NT2/D1 (cell line): ENCODE measurements at places on chromosomes 11 and 22.
A peak's percentile ranks its signal among the peaks of the same experiment; 100 is the strongest.

DNA sequence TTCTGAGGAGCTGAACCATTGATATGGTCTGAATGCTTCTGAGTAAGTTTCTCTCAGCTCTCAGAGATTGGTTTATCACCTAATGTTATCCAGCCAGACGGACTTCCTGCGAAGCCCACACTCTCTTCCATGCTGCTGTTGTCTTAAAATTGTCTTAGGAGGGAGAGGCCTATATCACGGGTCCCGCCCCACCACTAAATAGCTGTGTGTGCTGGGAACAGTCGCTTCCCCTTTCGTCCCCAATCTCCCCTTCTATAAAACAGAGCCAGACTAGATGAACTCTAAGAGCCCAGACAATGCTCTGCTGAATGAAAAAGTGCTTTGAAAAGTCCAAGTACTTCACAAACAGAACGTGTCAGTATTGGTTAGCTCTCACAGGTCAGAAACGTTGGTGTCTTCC, 81.4 kb upstream of the AKIP1 start:
- DNase-seq: no peak

GRCh38 chr11:57638811-57639320, 10.8 kb downstream of the YPEL4 start:
- no peak for DNase-seq

DNA sequence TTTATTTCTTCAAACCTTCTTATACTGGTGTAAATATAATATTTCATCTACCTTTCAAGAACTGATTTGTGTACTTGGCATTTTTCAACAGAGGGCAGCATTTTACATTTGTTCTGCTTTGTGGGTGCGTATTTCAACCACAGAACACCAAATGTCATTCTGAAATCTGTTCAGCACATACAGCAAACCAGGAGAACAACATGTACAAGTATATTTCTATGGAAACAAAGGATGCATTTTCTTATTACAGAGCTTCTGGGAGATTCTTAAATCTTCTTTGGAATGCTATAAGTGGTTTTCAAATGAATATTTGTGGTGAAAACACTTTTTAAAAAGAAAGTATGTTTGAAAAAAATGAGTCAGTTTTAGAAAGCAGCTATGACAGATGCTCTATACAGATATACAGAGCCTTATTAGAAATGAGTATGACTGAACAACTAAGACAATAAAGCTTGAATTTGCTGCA, 946.0 kb downstream of the FAM181B start:
- no peak for DNase-seq

DNA sequence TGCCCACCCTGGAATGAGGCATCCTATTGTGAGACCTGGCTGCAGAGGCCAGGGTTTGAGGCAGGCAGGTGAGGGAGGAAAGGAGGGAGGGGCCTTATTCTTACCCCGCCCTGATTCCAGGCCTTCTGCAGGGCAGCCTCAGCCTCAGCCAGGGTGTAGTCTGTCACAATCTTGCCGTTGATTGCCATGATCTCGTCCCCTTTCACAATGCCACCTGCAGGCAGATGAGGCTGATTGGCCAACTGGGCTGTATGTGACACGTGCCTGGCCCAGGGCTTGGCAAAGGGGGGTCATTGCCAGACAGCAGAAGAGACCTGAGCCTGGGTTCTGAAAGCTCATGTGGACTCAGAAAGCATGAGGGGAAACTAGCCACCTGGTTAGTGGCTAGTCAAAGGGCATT, 21.4 kb upstream of the ABCC8 start:
- DNase-seq: no peak

DNA sequence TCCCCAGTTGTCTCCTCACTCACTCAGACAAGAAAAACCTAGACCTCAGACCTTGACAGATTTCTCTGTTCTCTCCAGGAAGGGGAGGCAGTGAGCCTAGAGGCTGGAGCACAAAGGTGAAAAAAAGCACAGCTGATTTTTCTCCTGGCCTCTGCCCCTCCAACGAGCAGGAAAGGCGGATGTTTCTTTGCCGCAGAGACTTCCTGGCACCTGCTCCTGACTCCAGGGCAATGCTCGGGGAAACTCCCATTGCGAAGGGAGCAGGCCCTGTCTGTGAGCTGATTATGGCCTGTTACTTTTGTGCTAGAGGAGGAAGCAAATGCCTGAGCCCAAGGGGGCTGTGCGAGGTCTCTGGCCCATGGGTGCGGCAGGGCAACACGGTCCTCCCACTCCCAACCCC, 25.4 kb downstream of the MS4A10 start:
- DNase-seq: no peak

DNA sequence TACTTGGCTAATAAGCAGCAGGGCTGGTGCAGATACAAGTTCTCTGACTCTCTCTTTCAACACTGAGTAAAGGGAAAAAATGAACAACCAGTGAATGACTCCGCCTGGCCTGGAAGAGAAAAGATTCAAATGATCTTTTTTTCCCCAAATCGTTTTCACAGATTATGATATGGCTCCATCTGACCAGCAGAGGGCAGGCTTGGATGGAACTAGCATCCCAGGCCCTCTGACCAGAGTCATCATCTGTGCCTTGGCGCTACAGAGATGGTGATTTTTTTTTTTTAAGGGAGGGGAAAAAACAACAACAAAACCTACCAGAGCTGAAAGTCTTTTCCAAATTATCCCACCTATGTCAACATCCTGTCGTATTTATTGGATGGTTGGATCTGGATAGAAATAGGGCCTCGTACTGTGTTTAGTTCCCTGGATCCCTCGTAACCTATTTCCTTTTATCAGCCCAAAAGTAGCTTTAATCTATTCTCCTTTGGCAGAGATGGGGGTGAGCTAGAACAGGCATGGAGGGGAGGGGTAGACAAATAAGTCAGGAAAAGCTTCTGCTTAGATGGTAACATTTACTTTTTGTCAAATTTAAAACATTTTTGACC, 69.7 kb downstream of the PRSS23 start:
- peak; percentile 59 for DNase-seq
